Bronchial smooth muscle cell (primary cell): ENCODE measurements at places on chromosomes 5 and 9. TPM values are rescaled to one million over a fixed set of nuclear protein-coding genes. Genes with fewer than 3 reads are reported as not detected.

Gene FOXD4L3
- total RNA-seq = not detected in 2 replicates

Gene ZNF608
- total RNA-seq = 15.0 and 20.4 TPM in 2 replicates

Gene LHX3
- total RNA-seq = not detected in 2 replicates

Gene LTC4S
- total RNA-seq = 0.94 and 1.3 TPM in 2 replicates

Gene SPINK6
- total RNA-seq = not detected in 2 replicates

Gene EFNA5
- 0.77 and 5.2 TPM in 2 replicates for total RNA-seq

Gene AGXT2
- not detected in 2 replicates for total RNA-seq

Gene PCDHA11
- 0.09 and 0.16 TPM in 2 replicates for total RNA-seq

Gene PCDHB10
- total RNA-seq = 0.47 and 1.4 TPM in 2 replicates

Gene SPATA31D4
- not detected in 2 replicates for total RNA-seq

Gene PLAC8L1
- 0.17 TPM in 1 of 2 replicates, not detected in the other for total RNA-seq

Gene MATR3
- 211 and 213 TPM in 2 replicates for total RNA-seq

Gene KIF4B
- under 0.01 and 0.09 TPM in 2 replicates for total RNA-seq

Gene CRHBP
- 0.26 and 0.63 TPM in 2 replicates for total RNA-seq

Gene MCIDAS
- total RNA-seq = not detected in 2 replicates

Gene TMEM252
- total RNA-seq = not detected in 2 replicates

Gene HTR1A
- total RNA-seq = not detected in 2 replicates

Gene NRARP
- 0.09 and 0.16 TPM in 2 replicates for total RNA-seq

Gene CATSPER3
- total RNA-seq = 0.16 and 0.17 TPM in 2 replicates

Gene EDIL3
- 15.3 and 44.8 TPM in 2 replicates for total RNA-seq

Gene SPATA31A3
- total RNA-seq = not detected in 2 replicates

Gene BTNL9
- not detected in 2 replicates for total RNA-seq

Gene STPG3
- total RNA-seq = 0.16 TPM in 1 of 2 replicates, not detected in the other

Gene IRX2
- 3.3 and 4.3 TPM in 2 replicates for total RNA-seq

Gene ZNF454
- 2.8 and 3.0 TPM in 2 replicates for total RNA-seq
